NCI-H2029 (cell line): ENCODE measurements at places on chromosomes 4 and X.

- DNase-seq = no peak
These were observed 43.1 kb upstream of the FAM9C start for GRCh38 chrX:13087322-13088155.

GRCh38 chr4:98203332-98204235, 57.6 kb upstream of the RAP1GDS1 start:
- no peak for DNase-seq

- no peak for DNase-seq
These were observed 253.7 kb upstream of the ANXA10 start for GRCh38 chr4:167838686-167839085.

DNA sequence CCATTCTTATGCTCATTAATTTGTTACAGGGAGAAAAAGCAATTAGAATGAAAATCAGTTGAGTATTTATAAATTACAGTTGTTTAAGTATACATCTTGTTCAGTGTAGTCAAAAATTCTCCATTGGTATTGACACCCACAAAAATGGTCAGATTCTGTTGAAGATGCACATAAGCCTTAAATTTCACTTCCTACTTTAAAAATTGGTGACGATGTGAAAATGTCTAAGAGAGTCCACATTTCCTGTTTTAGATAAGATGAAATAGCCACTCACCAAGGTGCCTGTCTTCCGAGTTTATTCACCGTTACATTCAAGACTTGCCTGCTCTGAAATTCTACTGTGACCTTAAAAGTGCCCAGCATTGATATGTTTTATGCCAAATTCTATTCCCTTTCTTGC, 93.6 kb downstream of the GPR143 start:
- DNase-seq = no peak

- DNase-seq = no peak
These were observed 30.0 kb downstream of the ZCCHC12 start for GRCh38 chrX:118853596-118853995.

GRCh38 chr4:139781066-139781465, 115.4 kb downstream of the MGST2 start:
- no peak for DNase-seq

GRCh38 chrX:70504772-70505450, 60.3 kb downstream of the DLG3 start:
- no peak for DNase-seq

GRCh38 chrX:44017676-44018075, 44.5 kb upstream of the NDP start:
- no peak for DNase-seq

- no peak for DNase-seq
These were observed 850.4 kb upstream of the AADAT start for GRCh38 chr4:170940043-170940724.

GRCh38 chr4:47538111-47538824, 53.2 kb downstream of the ATP10D start:
- no peak for DNase-seq

DNA sequence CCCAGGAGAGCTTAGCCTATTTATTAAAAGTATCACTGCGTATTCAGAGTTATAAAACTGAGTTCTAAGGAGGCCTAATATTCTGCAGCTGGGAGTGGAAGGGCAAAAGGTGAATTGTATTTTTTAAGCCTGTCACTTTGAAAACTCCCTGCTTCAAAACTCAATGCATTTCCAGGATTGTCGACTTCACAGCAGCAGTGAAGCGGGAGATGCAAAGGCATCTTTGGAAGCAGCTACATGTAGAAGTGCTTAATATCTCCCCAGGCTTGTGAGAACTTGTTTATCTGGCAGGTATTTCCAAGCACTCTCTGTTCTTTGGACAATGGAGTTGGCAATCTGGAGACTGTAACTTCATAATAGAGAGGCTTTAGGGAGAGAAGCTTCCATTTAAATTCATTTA, 717.5 kb upstream of the SLIT2 start:
- DNase-seq = no peak

GRCh38 chr4:176435901-176436292, 116.1 kb downstream of the SPCS3 start:
- no peak for DNase-seq

GRCh38 chr4:77856152-77856551, 6.5 kb upstream of the MRPL1 start:
- DNase-seq = no peak

GRCh38 chr4:8525383-8526120, 54.6 kb upstream of the GPR78 start:
- no peak for DNase-seq
